Stimulated activated CD4-positive, alpha-beta T cell treated with anti-CD3 and anti-CD28 coated beads, Interleukin-4, amount 100 ng/mL, for 1 hour (primary cell): ENCODE measurements at places on chromosomes 1 and 21.

DNA sequence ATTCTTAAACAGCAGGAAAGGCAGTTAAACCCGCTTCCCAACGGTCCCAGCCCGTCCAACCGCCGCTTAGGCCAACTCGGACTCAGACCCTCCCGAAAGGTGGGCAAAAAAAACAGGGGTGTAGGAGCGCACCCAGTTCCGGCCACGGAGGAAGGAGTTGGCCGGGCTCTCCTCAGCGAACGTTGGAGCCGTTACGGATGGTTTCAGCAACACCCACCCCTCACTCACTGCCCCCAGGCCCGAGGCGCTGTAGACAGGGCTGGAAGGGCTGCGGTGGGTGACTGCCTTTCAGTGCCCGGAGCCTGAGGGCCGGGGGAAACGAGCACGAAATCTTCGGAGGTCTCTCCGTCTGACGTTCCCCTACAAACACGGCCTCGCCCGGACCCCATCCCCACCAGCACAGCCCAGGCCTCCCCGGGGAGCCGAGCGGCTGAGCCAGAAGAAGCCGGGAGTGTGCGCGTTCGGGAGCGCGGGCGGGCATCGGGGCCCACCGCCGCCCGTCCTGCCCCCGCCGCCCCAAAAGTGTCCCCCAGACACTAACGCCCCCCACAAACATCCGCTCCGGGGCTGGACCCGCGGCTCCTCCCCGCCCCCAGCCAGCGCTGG, 1.3 kb downstream of the KDM5B start:
- DNase-seq, result peak; percentile 23

- no peak for DNase-seq
These were observed 20.5 kb upstream of the THRAP3 start for GRCh38 chr1:36203554-36204346.

DNA sequence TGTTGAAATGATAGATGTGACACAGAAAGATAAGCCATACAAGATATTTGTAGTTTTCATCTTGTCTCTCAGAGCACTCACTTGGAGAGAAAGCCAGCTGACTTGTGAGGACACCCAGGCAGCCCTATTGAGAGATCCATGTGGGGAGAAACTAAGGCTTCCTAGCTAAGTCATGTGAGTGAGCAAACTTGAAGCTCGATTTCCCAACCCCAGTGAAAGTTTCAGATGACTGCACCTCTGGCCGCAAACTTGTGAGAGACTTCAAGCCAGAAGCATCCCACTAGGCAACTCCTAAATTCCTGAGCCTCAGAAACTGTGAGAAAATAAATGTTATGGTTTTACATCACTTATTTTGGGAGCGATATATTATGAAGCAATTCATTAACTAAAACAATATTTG, 832.3 kb downstream of the LTN1 start:
- no peak for DNase-seq

DNA sequence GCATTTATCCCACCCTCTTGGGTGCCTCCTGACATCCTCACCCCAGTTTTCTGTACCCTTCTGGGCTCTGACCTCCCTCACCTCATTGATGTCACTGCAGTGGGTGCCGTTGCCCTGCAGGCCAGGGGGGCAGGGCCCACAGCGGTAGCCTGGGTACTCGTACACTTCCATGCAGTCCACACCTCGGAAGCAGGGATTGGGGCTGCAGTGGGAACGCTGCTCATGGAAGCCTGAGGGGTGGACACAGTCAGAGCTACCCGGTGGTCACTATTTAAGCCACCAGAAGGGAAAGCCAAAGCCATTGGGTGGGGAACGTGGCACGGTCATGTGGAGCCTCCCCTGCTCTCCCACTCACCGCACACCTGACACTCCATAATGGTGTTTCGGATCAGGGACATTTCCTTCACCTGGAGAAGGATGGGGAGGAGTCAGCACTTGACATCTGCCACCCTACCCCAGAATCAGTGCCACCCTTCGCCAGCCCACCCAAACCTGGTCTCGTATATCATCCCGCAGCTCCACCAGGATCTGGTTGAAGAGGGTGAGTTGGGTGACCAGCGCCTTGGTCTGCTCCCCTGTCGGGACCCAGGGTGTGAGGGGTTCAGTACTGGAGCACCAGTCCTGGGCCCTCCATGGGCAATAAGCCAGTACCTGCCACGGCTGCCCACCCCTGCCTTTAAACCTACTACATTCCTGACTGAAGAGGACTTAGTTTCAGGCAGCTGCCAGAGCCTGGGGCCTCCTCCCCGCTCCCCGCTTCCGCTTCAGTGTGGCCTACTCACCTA, 4.8 kb downstream of the THBS3 start:
- DNase-seq, result no peak

- DNase-seq, result no peak
These were observed 183.0 kb upstream of the RAB4A start for GRCh38 chr1:229087906-229088305.

GRCh38 chr21:29114765-29115500, 15.5 kb upstream of the MAP3K7CL start:
- DNase-seq, result no peak

- no peak for DNase-seq
These were observed 20.5 kb downstream of the WNT2B start for GRCh38 chr1:112529301-112529700.

GRCh38 chr1:5273280-5274003, 619.0 kb downstream of the AJAP1 start:
- no peak for DNase-seq

DNA sequence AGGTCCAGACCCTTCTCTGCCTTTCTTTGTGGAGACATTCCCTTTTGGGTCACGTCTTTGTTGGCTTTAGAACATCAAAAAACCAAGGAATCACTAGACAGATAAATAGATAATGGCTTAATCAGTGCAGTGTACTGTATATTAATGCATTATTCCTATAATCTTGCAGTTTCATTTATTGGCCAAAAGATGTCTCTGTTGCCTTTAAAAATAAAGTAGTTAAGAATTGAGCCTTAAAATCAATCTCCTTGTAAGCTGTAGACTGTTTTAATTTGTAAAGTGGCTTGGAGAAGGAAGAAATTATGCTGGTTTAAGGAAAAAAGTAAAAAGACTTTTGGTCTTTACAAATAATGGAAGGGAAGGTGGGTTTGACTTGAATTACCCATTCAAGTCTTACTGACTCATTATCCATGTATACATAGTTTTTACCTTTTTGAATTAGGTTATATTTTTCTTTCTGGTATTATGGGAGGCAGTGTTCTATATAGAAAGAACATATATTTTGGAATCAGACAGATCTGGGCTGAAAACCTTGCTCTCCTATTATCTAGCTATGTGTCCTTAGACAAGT, 84.6 kb downstream of the VPS13D start:
- no peak for DNase-seq

DNA sequence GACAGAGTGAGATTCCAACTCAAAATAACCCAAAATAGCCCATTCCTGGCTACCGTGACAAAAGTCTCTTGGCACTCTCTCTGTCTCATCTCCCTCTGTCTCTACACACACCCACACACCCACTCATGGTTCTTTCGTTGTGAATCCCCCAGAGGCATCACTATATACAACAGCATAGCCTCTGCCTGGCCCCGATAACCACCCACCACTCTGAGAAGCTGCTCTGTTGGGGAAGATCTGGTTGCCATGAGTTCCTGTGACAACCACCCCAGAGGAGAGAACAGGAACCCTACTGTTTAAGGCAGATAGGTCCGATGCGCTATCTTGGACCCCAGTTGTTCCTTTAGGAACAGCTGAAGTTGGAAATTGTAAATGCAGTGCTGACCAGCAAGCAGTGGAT, 70.4 kb upstream of the LYST start:
- no peak for DNase-seq

GRCh38 chr1:245153081-245153551, 1.7 kb upstream of the KIF26B start:
- DNase-seq, result peak; percentile 57
